ENCODE measurements at places on chromosomes 4 and X.

GRCh38 chr4:88359558-88359957 lies 19.1 kb upstream of the HERC6 start:
- no peak for DNase-seq

DNA sequence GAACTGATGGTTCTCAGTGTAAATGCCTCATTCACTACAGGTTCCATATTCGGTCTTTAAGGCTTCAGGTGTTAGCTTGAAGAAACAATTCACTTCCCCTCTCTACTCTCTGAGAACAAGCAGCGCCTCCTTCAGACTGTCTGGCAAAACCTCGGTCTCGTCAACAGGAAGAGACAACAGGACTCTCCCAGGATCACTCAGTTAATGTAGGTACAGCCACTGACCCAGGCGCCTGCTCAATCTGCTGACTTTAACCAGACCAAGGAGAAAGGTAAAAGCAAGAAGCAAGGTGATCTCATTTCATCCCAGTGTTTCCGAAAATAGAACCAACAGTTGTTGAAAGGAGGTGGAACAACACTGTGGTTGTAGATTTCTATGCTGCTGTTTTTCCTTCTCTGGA lies 102.2 kb downstream of the SLC2A9 start:
- no peak for DNase-seq

DNA sequence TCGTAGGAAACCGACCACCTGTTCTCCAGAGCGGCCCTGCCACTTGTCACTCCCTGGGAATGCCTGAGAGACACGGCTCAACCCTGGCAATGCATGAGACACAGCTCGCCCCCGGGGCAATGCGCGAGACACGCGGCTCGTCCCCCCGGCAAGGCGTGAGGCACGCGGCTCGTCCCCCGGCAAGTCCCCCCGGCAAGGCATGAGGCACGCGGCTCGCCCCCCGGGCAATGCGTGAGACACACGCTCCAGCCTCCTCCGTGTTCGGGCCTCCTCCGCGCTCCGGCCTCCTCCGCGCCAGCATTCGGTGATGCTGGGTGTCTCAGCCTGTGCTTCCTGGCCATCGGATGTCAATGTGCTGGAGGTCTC lies 27.5 kb upstream of the CPLX1 start:
- no peak for DNase-seq

GRCh38 chr4:1842993-1843448 lies 12.9 kb downstream of the LETM1 start:
- DNase-seq, result no peak

All from NCI-H524 (cell line).